RPMI7951 (cell line): ENCODE measurements at places on chromosomes 7 and 10. TPM values are rescaled to one million over a fixed set of nuclear protein-coding genes. Genes with fewer than 3 reads are reported as not detected.

The TAS2R5 gene
- total RNA-seq: not detected in 2 replicates

The TAX1BP1 gene
- total RNA-seq: 83.7 and 89.4 TPM in 2 replicates

DNA sequence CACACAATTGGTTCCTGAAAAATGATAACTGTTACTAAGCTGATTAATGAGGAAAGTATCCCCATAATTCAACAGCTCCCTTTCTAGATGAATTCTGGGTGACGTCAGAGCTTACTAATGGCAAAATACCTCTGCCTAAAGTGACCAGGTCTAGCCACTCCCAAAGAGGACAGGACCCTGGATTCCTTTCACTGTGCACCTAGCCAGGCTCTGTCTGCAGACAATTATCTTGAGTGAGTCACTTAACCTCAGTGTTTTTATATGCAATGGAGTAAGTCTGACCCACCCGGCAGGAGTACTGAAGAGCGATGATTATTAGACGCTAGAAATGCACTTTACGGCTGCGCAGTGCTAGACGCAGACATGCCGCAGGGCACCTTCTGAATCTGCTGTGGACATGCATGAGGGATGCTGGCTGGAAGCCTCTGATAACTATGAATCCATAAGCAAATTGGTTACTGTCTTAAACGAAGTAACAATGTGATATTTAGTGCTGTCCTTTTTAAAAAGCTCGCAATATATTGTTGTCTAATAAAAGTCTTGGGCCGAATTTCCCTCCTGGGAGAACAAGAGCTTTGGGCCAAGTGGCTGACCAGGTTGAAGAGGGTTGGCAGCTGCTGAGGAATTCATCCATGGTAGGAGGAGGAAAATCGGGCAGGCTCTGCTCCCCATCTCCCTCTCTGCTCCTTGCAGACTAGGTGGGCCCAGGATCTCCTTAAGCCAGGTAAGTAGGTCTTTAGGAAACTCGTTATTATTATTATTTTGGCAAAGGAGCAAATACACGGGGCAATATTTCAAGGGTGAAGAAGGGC is 4.6 kb upstream of the INPP5A start:
- peak; percentile 95 for DNase-seq

The ANXA8L1 gene
- 0.48 TPM in 1 of 2 replicates, not detected in the other for total RNA-seq

The SLC18A3 gene
- not detected in 2 replicates for total RNA-seq

- no peak for DNase-seq
Observed at GRCh38 chr10:6049031-6049400, 13.2 kb downstream of the IL2RA start.

GRCh38 chr7:117637937-117638336 is 158.1 kb downstream of the CFTR start:
- DNase-seq: no peak

GRCh38 chr10:78960316-78960800 is 108.4 kb upstream of the ZMIZ1 start:
- DNase-seq: peak; percentile 92

DNA sequence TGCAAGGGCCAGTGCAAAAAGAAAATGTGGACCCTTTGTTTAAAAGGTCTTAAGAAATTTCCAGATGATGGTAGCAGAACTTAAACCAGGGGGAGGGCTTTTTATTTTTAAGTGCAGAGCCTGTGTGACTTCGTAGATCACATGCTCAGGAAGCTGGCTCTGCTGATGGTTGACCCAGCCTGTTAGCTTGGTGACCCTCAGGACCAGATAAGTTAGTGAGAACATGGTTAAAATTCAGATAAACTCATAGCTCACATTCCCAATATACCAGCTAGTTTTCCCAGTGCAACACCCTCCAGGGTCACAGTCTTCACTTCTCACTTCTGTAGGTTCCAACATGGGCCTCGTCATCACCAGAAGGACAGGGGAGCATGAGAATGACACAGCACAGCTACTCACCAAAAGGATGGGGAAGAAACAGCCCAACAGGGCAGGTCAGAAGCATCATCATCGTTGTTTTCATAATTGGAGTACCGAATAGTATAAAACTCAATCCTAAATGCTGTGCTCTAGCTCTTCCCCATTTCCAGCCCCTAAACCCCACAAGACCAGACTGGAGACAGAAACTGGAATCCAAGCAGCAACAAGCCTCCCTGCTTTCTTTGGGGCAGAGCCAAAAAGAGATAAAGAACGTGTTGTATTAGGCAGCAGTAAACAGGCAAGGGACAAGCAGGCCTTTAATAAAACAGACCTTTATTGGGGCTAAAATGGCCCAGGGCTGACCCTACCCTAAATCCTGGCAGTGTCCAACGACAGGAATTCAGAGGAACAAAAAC is 102.2 kb upstream of the ANKRD1 start:
- DNase-seq: peak; percentile 48

The AGR2 gene
- not detected in 2 replicates for total RNA-seq

- peak; percentile 87 for DNase-seq
Observed at GRCh38 chr10:6204341-6205191, 1.8 kb downstream of the PFKFB3 start.

The STRIP2 gene
- 6.4 and 7.8 TPM in 2 replicates for total RNA-seq

GRCh38 chr7:70035955-70036354 is 437.7 kb downstream of the AUTS2 start:
- no peak for DNase-seq

DNA sequence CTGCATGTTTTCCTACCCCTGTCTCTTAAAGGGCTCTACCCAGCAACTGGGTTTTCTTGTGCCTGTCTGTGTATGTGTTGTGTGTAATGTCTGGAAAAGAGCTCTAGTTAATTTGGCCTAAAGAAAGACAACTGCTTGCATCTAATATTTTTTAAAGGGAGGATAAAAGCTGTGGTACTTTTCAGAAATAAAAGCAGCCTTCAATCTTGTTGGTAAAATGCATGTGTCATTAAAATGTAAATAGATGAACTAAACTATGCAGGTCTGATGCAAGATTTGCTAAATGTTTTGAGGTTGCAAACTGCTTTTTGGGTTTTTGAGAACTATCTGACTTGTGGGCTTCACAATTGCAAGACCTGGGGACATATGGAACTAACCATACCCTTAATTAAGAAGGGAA is 445.3 kb downstream of the HTR7 start:
- DNase-seq: no peak

DNA sequence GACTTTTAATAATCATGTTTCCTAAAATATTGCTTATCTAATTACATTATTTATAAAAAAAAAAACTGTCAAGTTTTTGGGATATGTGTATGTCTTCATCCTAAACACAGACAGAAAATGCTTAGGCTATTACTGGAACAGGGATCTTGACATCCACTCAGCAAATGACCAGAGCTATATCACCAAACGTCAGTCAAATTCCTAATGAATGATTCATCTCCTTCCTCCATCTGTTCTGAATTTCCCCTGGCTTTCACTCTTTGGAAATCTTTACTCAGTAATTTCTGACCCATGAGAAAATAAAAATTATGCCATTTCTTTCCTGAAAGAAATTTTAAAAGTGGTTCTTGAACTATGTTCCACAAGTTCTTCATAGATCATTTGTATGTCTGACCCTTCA is 552.4 kb upstream of the KCND2 start:
- peak; percentile 90 for DNase-seq

- DNase-seq: no peak
Observed at GRCh38 chr10:42988517-42989395, 88.1 kb upstream of the RET start.

DNA sequence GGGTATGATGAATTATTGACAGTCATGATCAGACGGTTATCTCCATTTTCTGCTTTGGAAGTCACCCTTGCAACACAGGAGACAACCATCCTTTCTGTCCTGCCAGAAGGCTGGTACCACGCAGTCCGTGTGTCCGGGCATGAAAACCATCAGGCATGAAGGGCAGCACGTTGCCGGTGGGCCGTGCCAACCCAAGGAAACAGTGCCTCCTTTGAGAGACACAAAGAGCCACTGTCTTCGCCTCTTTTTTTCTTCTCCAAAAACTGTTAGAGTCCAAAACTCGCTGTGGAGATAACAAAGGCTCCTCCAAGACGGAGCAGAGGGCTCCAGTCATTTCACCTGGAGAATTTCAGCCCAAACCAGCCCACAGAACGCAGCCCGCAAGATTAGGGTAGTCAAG is 60.4 kb upstream of the ARHGAP21 start:
- DNase-seq: peak; percentile 23

DNA sequence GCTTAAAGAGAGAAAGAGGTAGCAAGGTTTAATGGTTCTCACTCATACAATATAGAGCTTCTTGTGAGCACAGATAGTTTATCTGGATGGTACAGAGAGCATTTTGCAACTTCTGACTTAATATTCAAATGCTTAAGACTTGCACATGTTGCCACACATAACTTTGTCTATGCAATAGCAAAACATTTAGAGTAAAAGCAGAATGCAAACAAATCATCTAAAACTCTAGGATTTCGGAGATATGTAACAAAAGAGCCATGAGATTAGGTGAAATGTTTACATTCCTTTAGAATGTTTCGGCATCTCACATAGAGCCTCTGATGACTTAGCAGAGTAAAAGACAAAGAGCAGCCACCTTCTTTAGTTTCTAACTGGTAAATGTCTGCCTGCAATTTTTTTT is 717.1 kb upstream of the LRRN3 start:
- DNase-seq: no peak

GRCh38 chr7:37480041-37481031 is 31.7 kb upstream of the ELMO1 start:
- DNase-seq: no peak

The SPDYE18 gene
- total RNA-seq: 0.59 TPM in 1 of 2 replicates, not detected in the other

DNA sequence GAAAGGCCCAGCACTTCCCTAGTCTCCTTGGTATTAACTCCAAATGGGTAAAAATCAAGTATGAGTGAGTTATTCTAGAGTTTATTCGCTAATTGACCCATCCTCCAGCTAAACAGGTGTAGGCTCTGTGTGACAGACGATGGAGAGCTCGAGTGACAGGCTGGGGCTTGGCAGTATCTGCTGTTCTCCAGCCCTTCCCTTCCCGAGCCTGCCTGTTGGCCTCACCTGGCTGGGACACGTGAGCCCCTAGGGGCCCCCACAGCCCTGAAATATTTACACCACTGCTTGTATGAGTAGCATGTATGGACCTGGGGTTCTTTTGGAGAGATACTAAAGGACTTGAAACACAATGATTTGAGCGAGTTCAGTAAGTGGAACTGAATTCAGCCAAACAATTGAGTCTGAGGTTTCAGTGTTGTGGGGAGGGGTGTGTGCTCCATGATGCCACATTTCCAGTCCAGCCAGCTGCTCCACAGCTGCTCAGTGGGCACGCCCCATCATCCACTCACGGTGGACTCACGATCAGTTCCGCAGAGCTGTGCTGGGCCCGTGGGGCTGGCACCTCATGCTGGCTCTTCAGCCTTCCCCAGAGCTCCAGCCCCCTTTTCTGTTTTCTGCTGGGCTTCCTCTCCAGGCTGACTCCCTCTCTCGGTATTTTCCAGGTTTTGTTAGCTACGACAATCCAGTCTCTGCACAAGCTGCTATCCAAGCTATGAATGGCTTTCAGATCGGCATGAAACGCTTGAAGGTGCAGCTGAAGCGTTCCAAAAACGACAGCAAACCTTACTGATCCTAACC is 283.0 kb downstream of the USP6NL start:
- no peak for DNase-seq

The ASZ1 gene
- not detected in 2 replicates for total RNA-seq

The TMEM229A gene
- not detected in 2 replicates for total RNA-seq

- DNase-seq: no peak
Observed at GRCh38 chr10:16909961-16910792, 93.0 kb upstream of the RSU1 start.

The BLNK gene
- not detected in 2 replicates for total RNA-seq

DNA sequence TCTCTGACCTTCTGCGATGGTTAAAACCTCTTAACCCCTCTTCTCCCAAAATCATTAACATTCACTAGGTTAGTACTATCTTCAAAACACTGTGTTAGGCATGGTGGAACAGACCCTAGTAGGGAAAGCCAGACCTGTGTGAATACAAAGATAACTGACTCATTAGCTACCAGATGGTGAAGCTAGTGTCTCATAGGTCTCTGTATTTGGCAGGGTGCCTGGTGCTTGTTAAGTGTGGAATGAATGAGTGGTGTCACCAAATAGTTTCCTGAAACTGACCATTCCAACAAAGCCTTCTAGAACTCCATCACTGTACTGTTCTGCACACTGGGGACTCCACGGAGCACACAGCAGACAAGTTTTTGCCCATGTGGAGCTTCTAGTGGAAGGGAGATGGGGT is 27.7 kb upstream of the TM9SF3 start:
- peak; percentile 95 for DNase-seq

DNA sequence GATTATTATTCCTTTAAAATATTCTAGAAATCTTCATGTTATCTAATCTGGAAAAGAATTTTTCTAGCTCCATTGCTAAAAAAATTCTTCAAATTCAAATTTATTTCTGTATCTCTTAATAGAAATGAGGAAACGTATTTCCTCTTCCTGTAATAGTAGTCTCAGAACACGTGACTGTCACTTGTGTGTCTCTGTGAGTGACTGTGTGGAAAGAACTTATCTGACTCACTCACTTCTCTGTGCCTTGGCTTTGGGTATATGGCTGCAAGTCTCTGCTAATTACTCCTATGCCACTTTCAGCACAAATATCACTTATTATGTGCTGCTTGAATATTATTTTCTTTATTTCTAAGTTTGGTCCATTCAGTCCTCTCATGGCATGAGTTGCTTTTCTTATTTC is 132.7 kb downstream of the CNTNAP2 start:
- DNase-seq: no peak
